ENCODE measurements at places on chromosomes 6 and 20.

GRCh38 chr6:9140951-9141460, 705.7 kb upstream of the SLC35B3 start:
- DNase-seq = no peak

DNA sequence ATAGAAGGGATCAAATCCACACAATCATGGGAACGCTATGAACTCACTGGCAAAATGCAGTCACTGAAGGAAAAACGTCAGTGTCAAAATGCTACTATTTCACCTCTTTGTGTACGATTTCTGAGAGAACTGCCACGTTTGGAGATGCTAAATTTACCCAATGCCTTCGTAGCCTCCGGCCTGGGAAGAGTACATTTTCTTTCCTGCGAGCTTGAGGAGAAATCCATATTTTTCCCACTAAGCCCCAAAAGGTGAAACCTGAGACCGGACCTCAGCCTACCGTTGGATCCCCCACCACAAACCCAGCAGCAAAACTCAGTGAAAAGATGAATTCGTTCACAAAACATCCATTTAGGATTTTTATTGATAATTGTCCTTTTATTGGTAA, 131.7 kb downstream of the GPX5 start:
- no peak for DNase-seq

DNA sequence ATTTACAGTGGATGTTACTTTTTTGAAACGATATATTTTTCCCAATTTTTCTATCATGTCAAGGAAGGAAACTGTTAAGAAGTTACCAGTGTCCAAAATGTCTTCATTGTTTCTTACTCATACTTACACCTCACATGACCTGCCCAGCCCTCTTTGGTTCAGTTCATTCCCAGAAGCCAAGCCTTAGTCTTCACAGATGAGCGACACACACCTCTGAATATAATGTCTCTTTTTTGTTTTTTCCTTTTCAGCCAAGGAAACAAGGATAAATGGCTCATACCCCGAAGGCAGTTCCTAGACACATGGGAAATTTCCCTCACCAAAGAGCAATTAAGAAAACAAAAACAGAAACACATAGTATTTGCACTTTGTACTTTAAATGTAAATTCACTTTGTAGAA, 225.2 kb downstream of the SMOC2 start:
- DNase-seq = no peak

DNA sequence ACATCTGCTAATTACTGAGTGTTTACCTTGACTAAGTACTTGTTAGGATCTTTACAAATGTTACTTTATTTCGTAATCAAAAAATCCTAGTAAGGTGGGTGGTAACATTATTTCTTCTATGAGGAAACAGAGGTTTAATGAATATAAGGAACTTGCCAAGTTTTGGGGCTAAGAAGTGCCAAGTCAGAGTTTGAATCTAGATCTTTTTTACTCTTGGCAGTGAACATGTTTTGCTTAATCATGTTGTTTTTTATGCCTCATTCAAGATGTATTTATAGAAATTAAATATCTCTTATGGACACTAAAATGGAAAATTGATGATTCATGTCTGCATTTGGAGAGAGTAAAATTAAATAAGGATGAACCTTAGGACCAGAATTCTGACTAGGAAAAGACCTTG, 393.7 kb downstream of the UTRN start:
- no peak for DNase-seq

GRCh38 chr20:23289249-23289648, 61.3 kb upstream of the NXT1 start:
- no peak for DNase-seq

- peak; percentile 1 for DNase-seq
Measured at GRCh38 chr6:51753635-51754034, 333.8 kb downstream of the PKHD1 start.

GRCh38 chr20:9392892-9393857, 121.2 kb upstream of the LAMP5 start:
- no peak for DNase-seq

GRCh38 chr6:31010393-31011060, at the start of gene MUC22:
MUC22 (plus strand) TSS chr6:31010474; CDS start chr6:31010707, 233 bp downstream.
- no peak for DNase-seq

- no peak for DNase-seq
Measured at GRCh38 chr6:40505191-40505810, 81.9 kb downstream of the LRFN2 start.

DNA sequence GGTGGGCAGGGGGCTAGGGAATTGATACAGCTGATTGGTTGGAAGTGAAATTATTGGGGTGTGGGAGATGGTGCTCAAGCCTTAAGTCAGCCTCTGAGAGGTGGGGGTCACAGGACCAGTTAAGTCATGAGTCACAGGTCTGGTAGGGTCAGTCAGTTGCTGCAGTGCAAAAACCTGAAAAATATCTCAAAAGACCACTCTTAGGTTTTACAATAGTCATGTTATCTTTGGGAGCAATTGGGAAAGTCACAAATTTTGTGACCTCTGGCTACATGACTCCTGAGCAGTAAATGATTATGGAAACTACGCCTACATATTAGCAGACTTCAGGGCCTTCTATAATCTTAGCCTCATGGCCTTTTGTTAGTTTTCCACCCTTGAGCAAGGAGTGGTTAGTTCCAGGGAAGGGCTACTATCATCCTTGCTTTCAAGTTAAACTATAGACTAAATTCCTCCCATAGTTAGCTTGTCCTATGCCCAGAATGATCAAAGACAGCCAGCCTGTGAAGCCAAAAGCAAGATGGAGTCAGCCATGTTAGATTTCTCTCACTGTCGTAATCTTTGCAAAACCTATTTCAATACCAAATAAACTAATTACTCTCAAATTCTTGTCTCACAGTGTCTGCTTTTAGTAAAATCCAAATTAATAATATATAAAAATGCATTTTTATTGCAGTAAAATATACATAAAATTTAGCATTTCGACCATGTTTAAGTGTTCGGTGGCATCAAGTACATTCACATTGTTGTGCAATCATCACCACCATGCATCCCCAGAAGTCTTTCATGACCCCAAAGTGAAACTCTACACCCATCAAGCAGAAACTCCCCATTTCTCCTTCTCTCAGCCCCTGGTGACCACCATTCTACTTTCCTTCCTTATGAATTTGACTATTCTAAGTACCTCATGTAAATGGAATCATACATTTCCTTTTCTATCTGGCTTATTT, 60.9 kb upstream of the CD2AP start:
- DNase-seq = no peak

DNA sequence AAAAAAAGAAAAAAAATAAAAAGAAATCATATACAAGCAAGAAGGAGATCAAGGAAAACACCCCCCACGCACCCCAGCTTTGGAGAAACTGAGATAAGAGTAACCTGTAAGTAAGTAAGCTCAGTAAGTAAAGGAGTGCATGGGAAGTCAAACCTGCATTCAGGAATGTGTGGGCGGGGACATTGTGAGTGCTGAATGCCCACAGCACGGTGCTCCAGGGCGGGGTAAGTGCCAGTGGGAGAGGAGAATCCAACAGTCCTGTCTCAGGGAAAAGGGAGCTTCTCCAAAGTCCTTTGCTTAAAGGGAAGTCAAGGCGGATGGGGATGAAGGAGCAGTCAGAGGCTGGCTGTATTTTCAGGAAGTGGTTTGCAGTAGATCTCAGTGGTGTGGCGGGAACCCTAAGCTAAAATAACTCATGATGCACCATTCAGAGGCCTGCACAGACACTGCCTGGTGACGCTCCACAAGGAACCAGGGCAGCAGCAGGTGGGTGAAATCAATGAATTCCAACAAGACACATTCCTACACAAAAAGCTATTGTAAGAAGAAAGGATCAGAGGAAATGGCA, 368.0 kb downstream of the QKI start:
- DNase-seq = no peak

- DNase-seq = no peak
Measured at GRCh38 chr6:110337486-110337885, 20.7 kb downstream of the METTL24 start.

DNA sequence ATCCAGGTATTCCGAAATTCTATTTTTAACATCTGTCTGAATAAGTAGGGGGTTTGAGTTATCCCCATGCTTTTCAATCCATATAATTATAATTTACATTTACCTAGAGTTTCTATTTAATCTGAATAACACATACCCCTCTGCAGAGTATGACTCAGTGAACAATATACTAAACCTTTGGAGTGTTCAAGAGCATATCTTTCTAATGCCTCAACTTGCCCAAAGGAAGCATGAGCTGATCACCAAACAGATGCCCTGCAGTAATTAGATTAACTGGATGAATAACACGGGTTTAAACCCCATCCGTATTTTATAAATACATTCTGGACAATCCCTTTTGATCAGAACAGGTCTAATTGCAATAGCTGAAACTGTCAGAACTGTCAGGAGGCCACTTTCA, 897.1 kb downstream of the TFAP2A start:
- DNase-seq = no peak

DNA sequence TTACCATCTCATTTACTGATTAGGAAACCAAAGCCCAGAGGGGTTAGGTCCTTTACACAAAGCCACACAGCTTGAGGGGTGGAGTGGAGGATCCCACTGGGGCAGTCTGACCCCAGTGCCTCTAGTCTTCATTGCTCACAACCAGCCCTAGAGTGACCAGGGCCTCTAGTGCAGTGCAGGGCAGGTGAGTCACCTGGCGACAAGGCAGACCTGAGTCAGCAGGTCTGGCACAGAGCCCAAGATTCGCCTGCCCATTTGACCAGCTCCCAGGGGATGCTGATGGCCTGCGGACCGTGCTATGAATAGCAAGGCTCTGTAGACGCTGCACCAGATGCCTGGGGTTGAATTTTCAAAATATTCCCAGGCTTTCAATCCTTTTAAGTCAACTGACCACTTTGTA, 29.9 kb downstream of the CDH26 start:
- DNase-seq = no peak

- DNase-seq = no peak
Measured at GRCh38 chr6:16928387-16928786, 167.1 kb upstream of the ATXN1 start.

- DNase-seq = no peak
Measured at GRCh38 chr6:72552938-72553337, 68.9 kb upstream of the KCNQ5 start.

- peak; percentile 28 for DNase-seq
Measured at GRCh38 chr6:125780540-125781313, 10.0 kb upstream of the NCOA7 start.

- no peak for DNase-seq
Measured at GRCh38 chr6:27056615-27057014, 190.9 kb upstream of the PRSS16 start.

GRCh38 chr6:131761762-131762067, 46.1 kb upstream of the ENPP1 start:
- no peak for DNase-seq

DNA sequence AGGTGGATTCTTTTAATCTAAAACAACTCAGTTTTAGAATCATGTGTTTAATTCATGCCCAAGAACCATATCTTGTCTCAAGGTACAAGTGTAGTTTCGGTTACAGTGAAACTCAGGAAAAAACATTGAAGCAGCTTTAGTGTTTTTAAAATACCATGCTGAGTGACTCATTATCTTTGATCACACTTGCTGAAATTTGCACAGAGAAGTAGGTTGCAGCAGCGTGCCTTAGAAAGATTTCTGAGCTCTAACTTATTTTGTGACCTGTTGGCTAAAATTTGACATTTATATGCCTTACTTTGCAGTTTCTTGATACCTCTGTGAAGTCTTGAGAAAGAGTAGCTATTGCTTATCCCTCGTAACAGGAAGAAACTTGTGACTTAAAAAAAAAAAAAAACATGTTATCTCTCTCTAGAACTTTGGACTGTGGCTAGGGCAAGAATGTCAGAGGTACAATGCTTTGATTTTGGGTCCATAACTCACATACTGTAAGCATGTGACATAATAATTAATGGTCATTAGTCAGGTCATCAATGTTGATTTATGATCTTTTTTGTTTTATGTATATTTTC, 34.5 kb upstream of the FUCA2 start:
- DNase-seq = no peak

- DNase-seq = no peak
Measured at GRCh38 chr6:110201151-110201884, 21.1 kb downstream of the CDC40 start.

DNA sequence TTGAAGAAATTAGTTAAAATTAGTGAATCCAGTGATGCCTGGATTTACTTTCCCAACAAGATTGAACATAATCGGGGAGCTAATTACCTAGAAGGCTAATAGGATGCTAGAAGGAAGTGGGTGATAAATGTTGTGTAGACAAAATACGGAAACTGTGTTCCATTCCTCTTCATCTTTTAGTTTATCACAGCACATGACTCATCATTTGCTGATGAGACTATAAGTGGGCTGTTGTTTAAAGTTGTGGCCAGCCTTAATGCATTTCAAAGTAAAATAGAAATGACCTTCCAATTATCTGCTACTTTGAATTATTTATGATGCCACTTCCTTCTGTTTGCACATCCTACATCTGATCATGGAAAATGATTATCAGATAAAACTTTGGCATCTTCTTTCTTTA, 43.4 kb downstream of the OGFRL1 start:
- DNase-seq = no peak

DNA sequence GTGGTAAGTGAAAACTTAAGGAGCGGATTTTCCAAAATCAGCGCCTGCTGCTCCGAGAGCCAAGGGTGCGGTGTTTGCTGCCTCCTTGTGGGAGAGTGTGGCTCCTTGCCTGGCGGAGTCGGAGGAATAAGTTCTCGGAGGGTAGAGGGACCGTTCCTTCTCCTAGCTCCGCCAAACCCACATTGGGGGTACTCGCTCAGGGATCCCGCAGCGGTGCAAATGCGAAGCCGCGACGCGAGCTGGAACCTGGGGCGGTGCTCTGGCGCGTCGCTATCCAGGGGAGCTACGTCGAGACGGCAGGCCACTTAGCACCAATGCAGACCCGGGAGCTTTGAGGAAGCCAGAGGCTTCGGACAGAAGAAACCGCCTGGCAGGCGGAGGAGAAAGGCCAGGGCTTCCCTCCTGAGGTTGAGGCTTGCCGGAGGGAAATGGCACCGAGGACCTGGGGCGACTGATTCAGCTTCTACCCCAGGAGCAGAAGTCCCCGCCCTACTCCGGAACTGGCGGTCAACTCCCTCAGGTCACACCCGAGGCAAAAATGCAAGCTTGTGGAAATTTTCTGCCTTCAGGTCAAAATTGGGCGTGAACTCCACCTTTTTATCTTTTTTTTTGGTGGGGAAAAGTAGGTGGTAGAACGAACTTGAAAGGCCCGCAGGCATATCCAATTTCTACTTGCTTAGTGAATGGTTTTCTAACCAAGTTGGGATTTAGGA, 5.7 kb upstream of the DDX43 start:
- DNase-seq = peak; percentile 34

- DNase-seq = no peak
Measured at GRCh38 chr6:80940571-80940970, 811.9 kb downstream of the TENT5A start.

DNA sequence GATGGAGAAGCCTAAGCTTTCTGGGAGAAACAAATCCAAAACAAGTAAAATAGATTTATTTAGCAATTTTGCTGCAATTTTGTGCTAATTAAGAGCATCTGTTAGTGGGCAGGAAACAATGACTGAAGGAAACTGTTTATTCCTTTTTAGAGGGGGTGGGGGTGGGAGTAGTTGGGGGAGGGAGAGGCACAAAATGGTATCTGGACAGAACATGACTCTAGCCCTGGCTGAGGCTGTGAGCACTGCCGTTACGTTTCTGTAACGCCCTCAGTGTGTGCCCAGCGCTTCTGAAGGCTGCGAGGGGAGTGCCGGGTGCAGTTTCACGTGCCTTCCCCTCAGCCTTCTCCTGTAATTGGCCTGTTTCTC, 28.8 kb downstream of the METTL24 start:
- no peak for DNase-seq

Measured in activated CD4-positive, alpha-beta T cell treated with anti-CD3 and anti-CD28 coated beads for 24 hours (primary cell).